ENCODE measurements at places on chromosomes 11 and 22.

DNA sequence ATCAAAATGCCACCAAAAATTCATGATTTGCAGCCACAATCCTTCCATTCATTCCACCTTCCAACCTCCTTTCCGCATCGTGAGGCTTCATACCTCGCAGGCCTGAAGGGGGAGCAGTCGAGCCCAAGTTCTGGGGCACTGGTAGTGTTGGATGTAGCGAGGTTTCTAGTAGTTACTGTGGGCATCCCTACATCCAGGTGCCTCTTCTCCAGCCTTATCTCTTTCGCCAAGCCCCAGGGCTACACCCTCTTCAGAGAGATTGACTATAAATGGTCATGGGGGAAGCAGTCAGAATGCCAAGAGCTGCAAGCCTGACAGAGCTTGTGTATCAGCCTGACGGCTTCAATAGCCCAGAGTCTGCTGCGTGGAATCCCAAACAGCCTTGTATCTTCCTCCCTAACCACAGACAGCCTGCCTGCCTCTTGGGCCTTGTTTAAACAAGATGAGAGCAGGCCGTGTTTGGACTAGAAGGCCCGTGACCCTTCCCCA, 28.9 kb downstream of the CLMP start:
- peak; percentile 14 for DNase-seq

DNA sequence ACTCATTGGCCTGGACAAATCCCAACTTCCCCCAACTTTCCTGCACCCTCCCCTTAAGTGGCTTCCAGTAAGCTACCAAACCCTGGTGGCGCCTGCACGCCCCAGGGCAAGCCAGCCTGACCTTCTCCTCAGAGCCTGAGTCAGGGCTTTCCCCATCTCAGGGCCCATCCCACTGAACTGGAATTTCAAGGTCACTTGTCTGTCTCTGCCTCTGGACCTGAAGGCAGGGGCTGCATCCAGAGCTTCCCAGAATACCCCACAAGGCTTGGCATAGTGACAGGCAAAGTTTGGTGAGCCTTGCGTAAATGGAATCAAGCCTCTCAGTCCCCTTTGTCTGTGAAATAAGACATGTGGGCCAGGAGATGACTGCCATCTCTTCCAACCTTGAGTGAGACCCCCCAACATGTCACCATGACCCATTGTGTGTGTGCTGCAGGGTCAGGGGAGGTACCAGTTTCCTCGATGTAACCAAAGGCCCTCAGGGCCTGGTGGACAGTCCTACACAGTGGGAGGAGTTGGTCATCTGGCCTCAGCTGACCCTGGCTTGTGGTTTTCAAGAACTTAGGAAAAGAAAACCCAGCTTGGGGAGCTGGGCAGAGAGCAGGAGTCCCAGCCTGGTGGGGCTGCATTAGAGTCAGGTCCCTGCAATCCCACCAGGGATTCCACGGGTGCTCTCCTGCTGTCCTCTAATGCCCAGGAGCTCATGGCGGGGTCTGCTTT, 8.9 kb downstream of the ALX4 start:
- no peak for DNase-seq

- no peak for DNase-seq
Observed at GRCh38 chr11:79508461-79508860, 67.6 kb upstream of the TENM4 start.

DNA sequence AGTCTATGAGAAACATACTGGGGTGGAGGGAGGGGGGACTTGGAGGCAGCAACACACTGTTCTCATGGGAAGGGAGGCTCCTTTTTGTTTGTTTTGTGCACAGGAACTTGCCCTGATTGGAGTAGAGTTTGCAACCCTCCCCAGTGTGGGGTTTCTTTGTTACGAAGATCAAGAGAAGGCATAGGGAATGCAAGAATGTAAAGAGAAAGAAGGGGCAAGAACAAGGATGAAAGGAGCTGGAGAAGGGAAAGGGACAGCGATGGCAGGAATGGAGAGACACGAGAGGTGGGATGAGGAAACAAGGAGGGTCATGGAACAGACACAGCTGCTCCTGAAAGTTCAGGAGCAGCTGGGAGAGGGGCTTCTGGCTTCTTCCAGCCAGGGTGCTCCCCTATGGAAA, 611.7 kb downstream of the NTM start:
- no peak for DNase-seq

DNA sequence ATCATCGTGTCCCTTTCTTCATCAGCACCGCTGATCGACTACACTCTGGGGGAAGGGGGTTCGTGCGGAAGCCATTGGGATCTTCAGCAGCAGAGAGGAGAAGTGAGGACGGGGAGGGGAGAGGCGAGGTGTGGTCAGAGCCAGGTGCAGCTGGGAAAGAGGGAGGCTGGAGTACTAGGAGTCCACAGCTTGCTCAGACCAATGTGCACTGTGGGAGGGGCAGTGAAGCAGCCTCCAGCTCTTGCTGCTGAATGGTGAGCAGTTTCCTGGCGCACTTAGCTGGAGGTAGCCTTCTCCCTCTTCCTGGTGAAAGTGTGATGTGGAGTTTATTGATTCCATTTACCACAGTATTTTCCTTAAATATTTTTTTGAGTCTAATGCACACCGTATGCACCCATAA, 99.0 kb upstream of the NECTIN1 start:
- no peak for DNase-seq

GRCh38 chr11:67510023-67510345, 2.0 kb upstream of the CDK2AP2 start:
- DNase-seq, result no peak

GRCh38 chr11:100805506-100806199, 118.6 kb downstream of the ARHGAP42 start:
- no peak for DNase-seq

GRCh38 chr11:110795112-110795624, 82.9 kb upstream of the ARHGAP20 start:
- DNase-seq, result no peak

DNA sequence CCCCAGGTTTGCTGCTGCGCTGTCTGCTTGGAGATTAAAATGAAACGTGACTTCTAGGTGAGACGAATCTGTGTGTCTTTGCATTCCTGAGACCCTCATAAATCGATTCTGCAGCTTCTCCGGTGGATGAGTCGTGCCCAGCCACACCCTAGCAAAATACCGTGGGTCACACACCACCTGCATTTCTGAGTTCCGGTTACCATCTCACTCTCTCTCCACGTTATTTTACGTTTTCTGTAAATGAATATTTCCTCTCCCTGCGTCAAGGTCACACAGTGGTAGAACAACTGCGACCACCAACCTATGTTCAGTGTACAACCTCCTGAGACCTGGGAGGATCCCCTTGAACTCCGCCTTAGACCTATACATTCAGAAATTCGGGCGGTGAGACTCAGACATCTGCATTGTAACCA, 1.1 kb downstream of the YWHAH start:
- DNase-seq, result peak; percentile 42

- DNase-seq, result no peak
Observed at GRCh38 chr22:39226353-39226752, 18.4 kb downstream of the PDGFB start.

DNA sequence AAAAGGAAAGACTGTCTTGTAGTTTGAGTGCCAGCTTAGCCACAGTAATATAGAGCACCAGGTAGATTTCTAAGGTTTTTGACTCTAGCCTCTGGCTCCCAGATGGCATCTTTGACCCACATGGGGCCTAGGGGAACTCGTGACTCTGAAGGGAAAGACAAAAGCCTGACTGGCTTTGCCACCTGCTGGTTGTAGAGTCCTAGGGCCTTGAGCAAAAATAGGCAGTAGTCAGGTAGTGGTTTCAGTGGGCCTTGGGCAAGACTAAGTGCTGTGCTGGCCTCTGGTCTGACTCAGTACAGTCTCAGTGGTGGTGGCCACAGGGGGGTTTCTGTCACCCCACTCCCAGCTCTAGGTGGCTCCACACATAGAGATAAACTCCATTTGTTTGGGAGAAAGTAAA, 349.4 kb downstream of the FAM181B start:
- DNase-seq, result no peak

- no peak for DNase-seq
Observed at GRCh38 chr11:47499161-47499560, 50.2 kb upstream of the RAPSN start.

GRCh38 chr11:1179641-1180040, 21.9 kb downstream of the MUC5AC start:
- no peak for DNase-seq

- no peak for DNase-seq
Observed at GRCh38 chr11:86476109-86476861, 101.6 kb downstream of the CCDC81 start.

GRCh38 chr11:83847467-83848034, 561.4 kb upstream of the CCDC90B start:
- no peak for DNase-seq

GRCh38 chr11:31995525-31996094, 95.3 kb upstream of the RCN1 start:
- DNase-seq, result peak; percentile 8

DNA sequence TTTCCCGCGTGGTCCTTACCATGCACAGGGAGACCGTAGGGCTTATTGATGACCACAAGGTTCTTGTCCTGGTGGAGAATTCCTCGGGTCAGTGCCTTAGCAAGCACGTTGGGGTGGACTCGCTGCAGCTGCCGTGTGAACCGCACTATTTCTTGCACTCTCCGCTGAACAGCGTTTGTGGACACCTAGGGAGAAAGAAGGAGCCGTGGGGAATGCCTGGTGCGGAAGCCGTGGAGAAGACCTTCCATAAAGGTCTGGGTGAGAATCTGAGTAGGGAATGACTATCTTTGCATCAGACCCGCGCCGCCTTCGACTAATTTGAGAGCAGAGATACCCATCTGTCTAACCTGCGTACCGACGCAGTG, 597 bp downstream of the RPUSD4 start:
- no peak for DNase-seq
